GDM1 (cell line): ENCODE measurements at places on chromosomes 16 and 17.
A peak's percentile ranks its signal among the peaks of the same experiment; 100 is the strongest.

DNA sequence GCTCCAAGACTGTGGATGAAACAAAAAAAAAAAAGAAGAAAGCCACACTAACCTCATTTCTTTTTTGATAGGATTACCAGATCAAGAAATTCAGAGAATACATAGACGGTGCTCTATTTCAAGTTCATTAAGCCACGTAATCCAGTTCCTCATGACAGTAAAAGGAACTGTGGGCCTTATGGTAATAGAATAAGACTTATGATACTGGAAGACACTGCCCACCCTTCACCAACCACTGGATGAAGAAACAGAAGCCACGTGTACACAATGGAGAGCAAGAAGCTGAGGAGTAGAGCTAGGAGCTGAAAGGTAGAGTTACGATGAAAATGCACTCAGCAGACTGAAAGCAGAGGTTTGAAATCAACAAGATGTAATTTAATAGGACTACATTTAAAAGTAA, 11.2 kb downstream of the NCBP3 start:
- DNase-seq = no peak

DNA sequence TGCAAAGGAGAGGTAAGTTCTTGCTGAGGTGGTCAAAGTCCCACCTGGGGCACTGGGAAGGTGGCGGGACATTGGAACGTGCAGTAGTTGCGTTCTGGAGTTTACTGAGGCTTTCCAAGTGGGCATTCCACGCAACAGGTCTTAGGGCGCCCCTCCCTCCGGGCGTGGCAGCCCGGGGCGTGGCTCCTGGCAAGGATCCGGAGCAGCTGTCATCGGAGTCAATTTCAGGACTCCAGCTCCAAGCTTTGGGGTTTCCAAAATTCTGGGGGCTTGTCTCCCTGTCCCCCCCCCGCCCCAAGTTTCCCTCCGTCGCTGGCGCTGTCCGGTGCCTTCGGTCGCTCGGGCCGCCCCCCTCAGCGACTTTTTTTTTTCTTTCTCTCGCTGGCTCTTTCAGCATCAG, 43.1 kb upstream of the AMZ2 start:
- no peak for DNase-seq

GRCh38 chr16:88869673-88869980, 3.2 kb upstream of the PABPN1L start:
- DNase-seq = no peak

DNA sequence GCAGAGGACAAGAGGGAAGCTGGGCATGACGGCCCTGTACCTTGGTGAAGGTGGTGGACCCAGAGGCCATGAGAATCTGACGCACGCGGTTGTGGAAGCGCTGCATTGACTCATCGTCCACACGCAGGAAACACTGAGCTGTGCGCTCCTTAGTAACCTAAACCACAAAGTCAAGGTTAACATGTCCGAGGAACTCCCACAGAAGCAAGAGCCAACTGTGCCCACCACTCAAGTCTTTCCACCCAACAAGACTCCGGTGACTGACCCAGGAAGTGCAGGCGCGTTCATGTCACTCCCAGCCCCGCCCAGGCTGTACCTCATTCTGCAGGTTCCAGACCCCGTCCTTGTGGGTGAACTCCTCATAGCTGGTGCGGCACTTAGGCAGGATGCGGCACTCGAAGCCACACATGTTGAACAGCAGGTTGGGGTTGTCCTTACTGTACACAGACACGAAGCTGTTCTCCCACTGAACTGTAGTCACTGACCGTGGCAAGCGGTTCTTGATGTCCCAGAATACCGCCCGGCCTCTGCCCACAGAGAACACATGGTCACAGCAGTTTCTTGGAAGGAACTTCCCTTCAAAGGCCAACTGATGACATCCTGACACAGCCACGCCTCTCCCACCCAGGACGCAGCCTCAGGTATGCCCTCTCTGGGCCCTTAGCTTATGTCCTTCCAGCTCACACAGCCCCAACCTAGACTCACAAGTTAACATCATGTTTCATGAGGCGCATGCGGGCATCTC, 11.5 kb downstream of the PRPF8 start:
- no peak for DNase-seq

DNA sequence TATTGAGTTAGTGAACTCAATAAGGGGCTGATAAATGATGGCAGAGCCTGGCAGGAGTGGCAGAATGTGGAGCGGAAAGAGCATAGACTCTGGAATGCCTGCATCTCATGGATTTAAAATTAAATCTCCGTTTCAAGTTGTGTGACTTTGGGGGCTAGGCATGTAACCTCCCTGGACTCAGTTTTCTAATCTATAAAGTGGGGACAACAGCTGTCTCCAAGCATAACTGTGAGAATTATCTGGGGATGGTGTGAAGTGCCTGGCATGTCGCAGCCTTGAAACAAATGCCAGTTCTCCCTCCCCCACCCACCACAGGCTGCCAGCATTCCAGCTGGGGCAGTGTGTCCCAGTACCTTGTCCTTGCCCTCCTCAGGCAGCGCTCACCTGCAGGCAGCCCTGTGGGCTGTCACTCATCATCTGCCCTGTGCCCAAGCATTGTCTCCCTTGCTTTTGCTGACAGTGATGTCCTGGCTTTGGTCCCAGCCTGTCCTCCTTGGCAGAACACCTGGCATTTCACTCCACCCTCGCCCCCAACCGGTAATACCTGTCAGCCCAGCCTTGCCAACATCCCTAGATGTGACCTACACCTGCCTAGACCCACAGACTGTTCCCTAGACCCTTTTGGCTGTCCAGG, 129.6 kb downstream of the MRM1 start:
- no peak for DNase-seq

- DNase-seq = no peak
These were observed 103.3 kb downstream of the ABCA8 start for GRCh38 chr17:68851890-68852289.

DNA sequence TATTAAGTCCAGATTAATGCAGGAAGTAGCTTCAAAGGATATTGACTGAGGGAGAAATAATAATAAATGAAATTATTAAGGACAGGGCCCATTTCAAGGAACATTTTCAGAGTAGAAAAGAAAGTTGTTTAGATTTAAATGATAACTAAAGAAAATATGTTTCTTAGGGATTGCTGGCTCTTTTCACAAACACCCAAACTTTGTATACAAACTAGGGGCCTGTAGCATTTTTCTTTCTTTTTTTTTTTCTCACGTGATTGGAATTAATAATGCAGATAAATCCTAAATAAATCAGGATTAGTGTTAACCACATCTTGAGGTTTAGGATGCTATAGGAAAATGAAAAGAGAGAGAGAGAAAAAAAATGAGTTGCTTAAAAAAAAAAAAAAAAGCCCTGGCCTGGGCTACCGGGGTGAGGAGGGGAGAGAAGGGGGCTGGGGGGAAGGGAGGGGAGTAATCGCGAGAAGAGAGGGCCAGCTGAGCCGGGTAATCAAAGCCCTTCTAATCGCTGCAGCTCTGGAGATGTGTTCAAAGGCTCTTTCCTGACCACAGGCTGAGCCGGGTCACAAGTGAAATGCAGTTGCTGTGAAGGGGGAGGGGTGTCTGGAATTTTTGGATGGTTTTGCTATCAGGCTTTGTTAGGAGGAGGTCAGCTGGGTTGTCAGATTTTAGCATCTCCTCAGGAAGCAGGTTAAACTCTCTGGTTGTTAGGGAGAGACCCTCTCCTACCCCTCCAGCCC, 104.6 kb upstream of the ZFHX3 start:
- DNase-seq = no peak

DNA sequence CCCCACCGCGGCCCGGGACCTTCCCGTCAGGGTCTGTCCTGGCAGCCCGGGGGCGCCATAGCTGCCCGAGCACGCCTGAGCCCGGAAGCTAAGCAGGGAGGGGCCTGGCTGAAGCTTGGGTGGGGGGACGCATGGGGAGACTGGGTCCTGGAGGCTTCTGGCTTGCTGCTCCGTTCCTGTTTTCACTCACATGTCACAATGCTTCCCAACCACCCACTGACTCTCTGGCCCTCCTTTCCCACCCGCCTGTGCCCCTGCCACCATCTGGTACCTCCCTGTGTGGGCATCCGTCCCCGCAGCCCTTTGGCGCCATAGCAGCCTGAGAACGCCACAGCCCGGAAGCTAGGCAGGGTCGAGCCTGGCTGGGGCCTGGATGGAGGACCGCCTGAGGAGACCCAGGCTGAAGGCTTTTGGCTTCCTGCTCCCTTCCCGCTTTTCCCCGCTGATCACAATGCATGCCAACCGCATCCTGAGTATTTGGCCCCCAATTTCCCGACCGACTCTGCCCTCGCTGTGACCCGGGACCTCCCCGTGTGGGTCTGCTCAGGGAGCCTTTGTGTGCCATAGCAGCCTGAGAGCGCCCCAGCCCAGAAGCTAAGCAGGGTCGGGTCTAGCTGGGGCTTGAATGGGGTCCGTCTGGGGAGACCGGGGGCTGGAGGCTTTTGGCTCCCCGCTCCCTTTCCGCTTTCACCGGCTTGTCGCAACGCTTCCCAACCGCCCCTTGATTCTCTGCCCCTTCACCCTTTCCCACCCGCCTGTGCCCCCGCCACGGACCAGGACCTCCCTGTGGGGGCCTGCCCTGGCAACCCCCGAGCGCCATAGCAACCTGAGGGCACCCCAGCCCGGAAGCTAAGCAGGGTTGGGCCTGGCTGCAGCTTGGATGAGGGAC, 2290.1 kb downstream of the TP53TG3F start:
- DNase-seq = no peak

DNA sequence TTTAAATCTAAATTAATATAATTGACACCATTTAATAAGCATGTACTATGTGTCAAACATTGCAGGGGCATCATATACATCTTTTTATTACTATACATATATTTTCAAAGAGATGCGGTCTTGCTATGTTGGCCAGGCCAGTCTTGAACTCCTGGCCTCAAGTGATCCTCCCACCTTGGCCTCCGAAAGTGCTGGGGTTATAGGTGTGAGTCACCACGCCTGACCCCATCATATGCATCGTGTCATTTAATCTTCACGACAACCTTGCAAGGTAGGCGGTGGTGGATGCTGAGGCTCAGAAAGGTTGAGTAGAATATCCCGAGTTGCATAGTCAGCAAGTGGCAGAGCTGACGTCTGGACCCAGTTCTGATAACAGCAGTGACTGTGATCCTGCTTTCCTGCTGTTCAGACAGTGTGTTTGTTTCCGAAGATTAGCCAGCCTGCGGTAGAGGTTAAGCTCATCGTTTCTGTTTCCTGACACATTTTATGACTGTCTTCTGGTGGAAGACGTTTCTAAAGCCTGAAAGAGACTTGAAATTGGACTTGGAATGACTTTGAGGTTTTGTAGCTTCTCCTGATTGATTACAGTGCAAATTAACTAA, 316.6 kb downstream of the SNX29 start:
- no peak for DNase-seq

DNA sequence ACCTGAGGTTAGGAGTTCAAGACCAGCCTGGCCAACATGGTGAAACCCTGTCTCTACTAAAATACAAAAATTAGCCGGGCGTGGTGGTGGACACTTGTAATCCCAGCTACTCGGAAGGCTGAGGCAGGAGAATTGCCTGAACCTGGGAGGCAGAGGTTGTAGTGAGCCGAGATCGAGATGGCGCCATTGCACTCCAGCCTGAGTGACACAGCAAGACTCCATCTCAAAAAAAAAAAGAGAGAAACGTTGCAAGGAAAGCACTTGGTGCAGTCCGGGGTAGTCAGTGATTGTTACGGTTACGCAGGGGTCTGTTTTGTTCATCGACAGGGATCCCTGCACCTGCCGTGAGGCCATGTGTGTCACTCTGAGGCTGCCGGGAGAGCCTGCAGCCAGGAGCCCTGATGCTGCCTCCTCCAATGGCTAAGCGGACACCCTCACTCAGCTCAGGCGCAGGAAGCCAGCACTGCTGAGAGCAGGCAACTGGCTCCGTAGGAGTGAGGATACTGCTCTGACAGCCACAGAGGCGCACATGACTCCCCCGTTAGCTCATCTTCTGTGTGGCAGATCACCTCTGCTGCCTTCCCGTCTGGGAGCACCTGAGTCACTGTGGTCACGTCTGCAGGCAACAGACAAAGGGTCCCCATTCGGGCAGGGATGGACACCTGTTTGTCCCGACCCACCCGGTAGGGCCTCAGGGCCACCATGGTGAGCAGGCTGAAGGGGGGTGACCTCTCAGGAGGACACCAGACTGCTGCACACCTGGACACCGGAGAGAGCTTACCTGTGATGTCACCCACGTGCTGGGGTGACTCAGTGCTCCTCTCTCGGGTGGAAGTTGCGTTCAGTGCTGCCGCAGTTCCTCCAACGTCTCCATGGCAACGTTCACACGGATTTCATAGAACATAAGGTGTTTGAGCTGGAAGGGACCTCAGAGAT, 5.2 kb upstream of the RAB26 start:
- no peak for DNase-seq

DNA sequence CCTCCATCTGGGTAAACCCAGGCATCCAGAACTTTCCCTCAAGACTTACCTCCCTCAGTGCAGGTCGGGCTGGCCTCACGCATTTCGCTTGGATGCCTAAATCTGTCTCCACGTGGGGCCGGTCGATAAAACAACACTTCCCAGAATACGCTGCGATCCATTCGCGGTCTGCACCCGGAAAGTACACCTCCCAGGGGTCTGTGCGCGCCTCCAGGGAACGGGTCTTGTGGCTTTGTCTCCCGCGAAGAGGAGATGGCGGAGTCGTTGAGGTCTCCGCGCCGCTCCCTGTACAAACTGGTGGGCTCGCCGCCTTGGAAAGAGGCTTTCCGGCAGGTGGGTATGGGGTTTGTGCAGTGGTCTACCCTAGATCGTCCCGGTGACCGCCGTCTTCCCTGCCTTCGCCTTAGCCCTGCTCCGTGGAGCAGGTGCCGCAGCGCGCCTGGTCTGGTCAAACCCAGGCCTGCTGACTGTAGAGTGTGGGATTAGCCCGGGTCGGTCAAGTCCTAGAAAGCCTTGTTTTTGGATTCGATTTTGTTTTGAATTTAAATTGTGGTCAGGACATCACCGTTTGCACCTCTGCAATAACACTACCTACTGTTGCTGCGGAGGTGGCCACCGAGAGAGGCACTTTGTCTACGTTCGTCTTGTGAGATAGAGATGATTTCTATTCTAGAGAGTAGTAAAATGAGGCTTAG, at the start of gene RPAIN:
Gene RPAIN (plus strand): TSS at position 224 of the 695 bp plus-strand sequence. CDS start 29 bp downstream, at position 253.
- peak; percentile 81 for DNase-seq

DNA sequence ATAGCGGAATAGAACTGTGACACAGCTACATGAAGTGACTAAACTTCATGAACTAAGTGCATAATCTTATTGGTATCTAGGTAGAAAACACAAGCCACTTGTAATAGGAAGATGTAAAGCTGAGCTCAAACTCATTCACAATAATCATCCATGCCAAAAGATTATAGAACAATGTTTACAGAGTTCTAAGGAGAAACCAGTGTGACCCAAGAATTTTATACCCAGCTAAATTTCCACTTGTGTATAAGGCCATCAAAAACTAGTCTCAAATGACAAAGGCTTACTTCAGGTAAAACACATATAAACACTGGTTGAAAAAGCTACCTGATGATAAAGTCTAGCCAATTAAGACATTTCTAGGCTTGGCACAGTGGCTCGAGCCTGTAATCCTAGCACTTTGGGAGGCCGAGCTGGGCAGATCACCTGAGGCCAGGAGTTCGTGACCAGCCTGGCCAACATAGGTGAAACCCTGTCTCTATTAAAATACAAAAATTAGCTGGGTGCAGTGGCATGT, 16.9 kb upstream of the CPD start:
- no peak for DNase-seq
